Myometrial cell (primary cell): ENCODE measurements at places on chromosomes 7 and 10. TPM values are rescaled to one million over a fixed set of nuclear protein-coding genes. Genes with fewer than 3 reads are reported as not detected.

Gene CAV2
- 169 and 192 TPM in 2 replicates for total RNA-seq

Gene PTF1A
- total RNA-seq, result not detected in 2 replicates

Gene ADARB2
- not detected in 2 replicates for total RNA-seq

Gene MKI67
- 16.7 and 23.7 TPM in 2 replicates for total RNA-seq

Gene TET1
- total RNA-seq, result 1.7 and 2.8 TPM in 2 replicates

Gene ZNF239
- total RNA-seq, result 2.0 and 5.1 TPM in 2 replicates

Gene PAPSS2
- total RNA-seq, result 122 TPM in 2 replicates

Gene VSTM4
- under 0.01 and 0.18 TPM in 2 replicates for total RNA-seq

Gene MGAM2
- not detected in 2 replicates for total RNA-seq

Gene ADCYAP1R1
- not detected in 2 replicates for total RNA-seq

Gene ZNF488
- total RNA-seq, result 0.29 TPM in 1 of 2 replicates, not detected in the other

Gene PODXL
- 3.2 and 5.3 TPM in 2 replicates for total RNA-seq

Gene PSMA2
- total RNA-seq, result 123 and 158 TPM in 2 replicates

Gene TUBB8
- total RNA-seq, result not detected in 2 replicates

Gene MACROH2A2
- total RNA-seq, result 11.3 and 12.4 TPM in 2 replicates

Gene TECTB
- total RNA-seq, result not detected in 2 replicates

Gene OR6V1
- not detected in 2 replicates for total RNA-seq

Gene OR2A14
- not detected in 2 replicates for total RNA-seq

Gene ANKRD61
- total RNA-seq, result not detected in 2 replicates

Gene LIPM
- total RNA-seq, result not detected in 2 replicates

Gene ABCB4
- 0.29 TPM in 1 of 2 replicates, not detected in the other for total RNA-seq

Gene MUC3A
- total RNA-seq, result not detected in 2 replicates

Gene OLAH
- not detected in 2 replicates for total RNA-seq

Gene PHYHIPL
- 2.3 TPM in 1 of 2 replicates, not detected in the other for total RNA-seq

Gene BEND7
- 0.29 and 1.6 TPM in 2 replicates for total RNA-seq

Gene ZNF479
- not detected in 2 replicates for total RNA-seq

Gene C10orf105
- not detected in 2 replicates for total RNA-seq

Gene SSC4D
- 1.8 and 2.0 TPM in 2 replicates for total RNA-seq

Gene NRCAM
- total RNA-seq, result 1.1 TPM in 1 of 2 replicates, not detected in the other

Gene GNGT1
- total RNA-seq, result not detected in 2 replicates

Gene CPA4
- total RNA-seq, result 7.5 and 13.1 TPM in 2 replicates
